ENCODE measurements at places on chromosomes 11 and 22.
A peak's percentile ranks its signal among the peaks of the same experiment; 100 is the strongest.

DNA sequence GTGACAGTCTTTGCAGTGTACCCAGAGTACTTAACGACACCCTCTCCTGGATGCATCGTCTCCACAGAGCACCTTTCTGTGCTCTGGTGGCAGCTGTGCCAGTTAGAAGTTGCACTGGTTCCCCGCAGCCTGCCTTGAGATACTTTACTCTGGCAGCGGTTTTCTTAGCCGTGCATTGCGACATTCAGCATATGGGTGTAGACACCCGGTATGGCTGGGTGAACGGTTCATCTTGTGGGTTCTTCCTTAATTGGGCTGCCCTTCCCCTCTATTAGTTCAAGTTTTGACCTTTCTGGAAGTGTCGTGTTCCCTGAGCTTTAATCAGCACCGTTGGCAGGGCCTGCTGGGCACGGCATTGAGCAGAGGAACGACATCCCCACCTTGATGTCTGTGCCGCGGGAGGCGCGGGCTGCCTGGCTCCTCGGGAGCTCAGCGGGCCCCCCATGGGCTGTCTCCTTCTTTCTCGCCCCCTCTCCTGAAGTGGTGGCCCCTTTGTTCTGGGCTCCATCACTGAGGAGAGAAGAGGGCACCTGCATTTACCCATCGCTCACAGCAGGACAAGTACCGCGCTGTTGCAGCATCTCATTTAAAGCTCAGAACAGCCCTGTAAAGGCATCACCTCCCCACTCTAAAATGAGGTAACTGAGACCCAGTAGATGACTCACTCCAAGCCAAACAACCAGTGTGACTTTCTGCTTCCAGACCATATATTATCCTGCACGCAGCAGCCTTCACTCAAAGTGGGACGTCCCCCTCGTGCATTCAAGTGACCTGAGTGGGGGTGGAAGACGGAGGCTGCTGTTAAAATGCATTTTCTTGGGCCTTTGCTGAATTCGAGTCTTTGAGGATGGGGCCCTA lies 13.3 kb downstream of the FAM83F start:
- no peak for DNase-seq

GRCh38 chr22:35746946-35747703 lies 29.5 kb downstream of the APOL5 start:
- DNase-seq = no peak

GRCh38 chr11:94449029-94449428 lies 44.6 kb downstream of the MRE11 start:
- DNase-seq = no peak

GRCh38 chr11:75384438-75385080 lies 14.8 kb upstream of the RPS3 start:
- peak; percentile 80 for DNase-seq

- no peak for DNase-seq
These were observed 412.4 kb downstream of the BUD13 start for GRCh38 chr11:116360221-116360941.
